Gastrocnemius medialis (tissue), 4 donors: ENCODE measurements at places on chromosomes 5 and 9. TPM values are rescaled to one million over a fixed set of nuclear protein-coding genes. Genes with fewer than 3 reads are reported as not detected.

The C9orf50 gene
- not detected for total RNA-seq

DNA sequence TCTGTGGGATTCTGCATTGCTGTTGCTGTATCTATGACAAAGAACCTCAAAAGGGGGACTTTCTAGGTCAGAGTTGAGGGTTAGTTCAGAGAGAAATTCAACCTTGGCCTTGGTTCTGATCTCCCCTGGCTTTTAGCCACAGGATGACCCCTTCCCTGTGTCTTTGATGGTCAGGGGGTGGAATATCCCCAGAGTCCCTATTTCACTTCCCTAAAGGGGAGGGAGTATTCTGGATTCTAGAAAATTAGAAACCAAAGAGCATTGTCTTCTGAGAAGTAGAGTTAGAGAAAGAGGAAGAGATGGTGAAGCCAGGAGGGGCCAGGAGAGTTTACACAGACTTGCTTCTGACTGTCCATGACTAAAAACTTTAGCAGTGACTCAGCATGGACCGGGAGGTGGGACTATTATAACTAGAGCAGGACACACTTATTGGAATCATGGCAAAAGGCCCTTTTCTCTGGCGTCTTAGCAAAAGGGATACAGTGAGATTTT is 56.2 kb upstream of the LPAR1 start:
- DNase-seq, result peak; percentile 40

The GRPEL2 gene
- total RNA-seq, result 13.3 TPM

GRCh38 chr5:143495821-143496275 is 92.4 kb upstream of the NR3C1 start:
- DNase-seq, result no peak

DNA sequence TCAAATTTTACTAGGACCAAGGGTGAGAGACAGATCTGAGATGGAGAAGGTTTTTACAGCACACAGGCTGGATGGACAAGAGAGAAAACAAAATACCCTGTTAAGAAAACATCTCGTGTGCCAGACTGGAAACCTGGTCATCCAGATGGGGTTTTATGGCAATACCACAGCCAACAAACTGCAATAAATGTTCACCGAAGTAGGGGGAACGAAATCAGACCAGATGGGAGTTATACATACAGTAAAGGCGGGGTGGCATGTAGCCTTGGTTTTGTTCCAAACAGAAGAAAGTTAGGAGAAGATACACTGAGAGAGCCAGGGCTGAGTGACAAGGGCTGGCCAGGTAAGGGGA is 63.3 kb downstream of the DCP2 start:
- DNase-seq, result no peak

GRCh38 chr5:123950701-123951581 is 439.0 kb downstream of the CSNK1G3 start:
- no peak for DNase-seq

DNA sequence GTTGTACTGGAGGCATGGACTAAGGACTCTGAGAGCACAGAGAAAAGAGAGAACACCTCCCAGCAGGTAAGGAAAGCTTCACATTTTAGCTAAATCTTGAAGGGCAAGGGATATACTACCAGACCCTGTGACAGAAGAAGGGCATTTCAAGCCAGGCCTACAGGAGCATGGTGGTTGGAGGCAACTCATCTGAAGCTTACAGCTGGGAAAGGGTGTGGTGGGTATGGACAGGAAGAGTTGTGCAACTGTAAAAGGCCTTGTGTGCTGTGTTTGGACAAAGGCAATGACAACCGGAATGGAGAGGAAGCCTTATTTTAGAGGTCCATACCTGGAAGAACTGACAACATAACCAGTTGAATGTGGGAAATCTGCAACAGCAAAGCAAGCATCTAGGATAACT is 31.2 kb downstream of the NIPSNAP3B start:
- no peak for DNase-seq

DNA sequence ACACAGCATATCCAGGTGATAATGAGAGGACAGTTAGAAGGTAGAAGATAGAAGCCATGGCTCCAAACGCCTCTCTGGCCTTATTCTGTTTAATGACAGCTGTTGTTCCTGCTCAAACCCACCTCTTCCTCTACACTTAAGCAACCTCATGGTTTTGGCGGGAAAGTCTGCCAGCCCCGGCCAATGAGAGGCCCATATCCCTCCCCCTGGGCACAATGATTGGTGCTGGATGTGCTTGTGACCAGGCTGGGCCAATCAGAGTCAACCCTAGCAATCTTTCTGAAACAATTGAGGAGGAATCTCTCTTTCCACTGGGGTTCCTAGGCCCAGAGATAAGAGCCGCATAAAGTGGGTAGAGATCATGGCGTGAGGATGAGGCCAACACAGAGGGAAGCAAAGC is 4.8 kb upstream of the GFI1B start:
- no peak for DNase-seq

- no peak for DNase-seq
Measured at GRCh38 chr9:76585487-76586389, 126.8 kb downstream of the GCNT1 start.

GRCh38 chr5:176748967-176749935 is 61.1 kb upstream of the UNC5A start:
- no peak for DNase-seq

DNA sequence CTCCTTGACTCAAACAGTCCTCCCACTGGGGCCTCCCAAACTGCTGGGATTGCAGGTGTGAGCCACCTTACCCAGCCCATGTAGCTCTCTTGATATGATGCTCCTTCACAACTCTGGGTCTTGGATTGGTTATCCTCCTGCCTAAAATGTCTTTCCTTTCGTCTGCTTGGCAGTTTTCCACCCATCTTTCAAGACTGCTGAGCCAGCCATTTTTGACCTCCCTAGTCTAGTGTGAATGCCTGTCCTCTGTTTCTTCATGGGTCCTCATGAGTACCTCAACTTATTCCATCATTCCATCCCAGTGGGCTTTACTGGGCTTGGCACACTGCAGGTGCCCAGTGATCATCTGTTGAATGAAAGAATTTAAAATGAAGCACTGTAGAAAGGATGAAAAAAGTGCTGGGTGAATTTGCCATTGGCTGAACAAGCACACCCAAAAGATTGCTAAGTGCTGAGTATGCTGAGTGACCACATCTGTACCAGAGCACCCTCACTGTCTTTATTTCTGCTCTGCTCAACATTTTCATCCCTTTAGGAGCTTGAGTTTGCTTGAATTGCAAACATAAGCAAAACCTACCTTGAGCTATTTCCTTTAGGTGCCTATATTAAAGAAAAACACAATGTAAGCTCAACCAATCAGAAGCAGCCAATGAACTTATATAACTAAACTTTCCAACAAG is 84.8 kb upstream of the FAM169A start:
- no peak for DNase-seq

The SLC34A1 gene
- not detected for total RNA-seq

DNA sequence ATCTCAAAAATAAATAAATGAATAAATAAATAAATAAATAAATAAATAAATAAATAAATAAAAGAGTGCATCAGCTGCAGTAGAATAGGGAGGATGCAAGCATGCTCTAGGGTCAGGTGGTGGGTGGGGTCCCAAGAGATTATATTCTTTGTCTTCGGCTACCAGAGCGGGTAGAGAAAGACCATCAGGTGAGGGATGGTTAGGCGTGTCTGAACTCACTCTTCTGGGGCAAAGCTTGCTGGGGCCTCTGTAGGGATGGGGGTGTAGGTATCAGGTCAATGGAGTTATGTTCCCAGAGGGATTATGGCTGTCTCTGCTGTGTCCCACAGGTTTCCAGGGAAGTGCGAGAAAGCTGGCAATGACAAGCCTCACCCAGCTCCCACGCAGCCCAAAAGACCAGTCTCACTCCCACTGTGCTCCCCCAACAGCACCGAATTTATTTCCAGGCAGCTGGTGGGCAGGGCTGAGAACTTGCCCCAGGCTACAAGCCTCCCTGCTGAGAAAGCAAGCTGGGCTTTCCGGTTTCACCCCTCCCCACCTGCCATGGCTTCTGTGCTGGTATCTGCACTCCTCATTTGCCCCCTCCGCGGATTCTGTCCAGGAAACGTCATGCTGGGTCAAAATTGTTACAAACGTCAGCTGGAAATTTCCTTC is 180.8 kb downstream of the LURAP1L start:
- no peak for DNase-seq

DNA sequence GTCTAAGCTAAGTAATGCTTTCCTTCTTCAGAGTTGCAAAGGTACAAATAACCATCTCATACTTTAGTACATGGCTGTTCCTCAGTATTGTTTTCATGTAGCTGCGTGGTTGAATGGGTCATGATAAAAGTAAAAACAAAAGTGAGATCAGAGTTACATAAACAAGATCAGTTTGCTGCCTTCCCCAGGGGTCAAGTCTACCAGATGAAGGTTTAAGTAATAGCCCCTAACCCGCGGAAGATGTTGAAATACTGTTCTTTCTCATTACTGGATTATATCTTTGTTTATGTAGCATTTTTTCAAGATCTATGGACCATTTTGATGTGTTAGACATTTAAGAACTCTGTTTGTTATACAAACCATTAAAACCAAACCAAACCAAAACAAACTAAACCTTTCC is 34.1 kb upstream of the ARRDC3 start:
- DNase-seq, result no peak

DNA sequence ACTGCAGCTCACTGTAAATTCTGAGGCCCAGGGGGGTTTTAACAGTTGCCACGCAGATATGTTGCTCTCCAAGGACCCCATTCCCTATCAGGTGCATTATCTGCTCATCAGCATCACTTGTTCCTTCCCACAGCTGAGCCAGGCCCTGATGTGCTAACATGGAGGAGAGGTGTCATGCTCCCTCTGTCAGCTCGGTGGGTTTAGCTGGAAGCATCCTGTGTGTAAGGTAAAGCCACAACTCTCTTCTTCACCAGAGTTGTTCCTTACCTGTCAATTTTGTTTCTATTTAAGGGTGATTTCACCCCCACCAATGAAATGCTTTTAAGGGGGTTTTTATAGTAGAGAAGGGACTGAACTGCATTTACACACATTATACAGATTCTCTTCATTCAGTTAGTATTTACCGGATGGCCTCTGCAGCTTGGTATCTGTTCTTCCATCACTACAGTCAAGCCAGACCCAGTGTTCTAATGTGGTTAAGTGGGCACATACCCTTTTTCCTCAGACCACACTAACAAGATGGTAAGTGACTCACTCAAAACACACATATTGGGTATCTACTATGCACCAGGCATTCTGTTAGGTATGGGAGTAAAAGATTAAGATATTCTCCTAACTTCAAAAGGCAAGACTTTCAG is 205.4 kb downstream of the DCP2 start:
- no peak for DNase-seq

The FST gene
- 2.0 TPM for total RNA-seq

The INSL4 gene
- not detected for total RNA-seq

The ZNF618 gene
- 1.2 TPM for total RNA-seq

DNA sequence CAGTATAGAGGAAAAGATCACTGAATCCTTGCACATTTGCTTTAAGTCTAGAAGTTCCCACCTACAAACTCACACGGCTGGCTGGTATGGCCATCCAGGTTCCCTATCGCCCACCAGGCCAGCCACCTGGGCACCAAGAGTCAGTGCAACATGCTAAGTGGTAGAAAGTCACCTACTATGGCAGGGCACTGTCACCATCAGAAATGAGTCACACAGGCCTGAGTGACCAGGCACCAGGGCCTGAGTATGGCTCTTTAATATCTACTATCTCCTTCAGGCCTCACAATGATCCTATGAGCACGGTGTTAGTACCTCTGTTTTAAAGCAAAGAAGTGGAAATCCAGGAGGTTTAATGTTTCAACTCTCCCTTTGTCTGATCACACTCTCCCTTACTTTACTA is 156.2 kb downstream of the CDK5RAP2 start:
- no peak for DNase-seq

DNA sequence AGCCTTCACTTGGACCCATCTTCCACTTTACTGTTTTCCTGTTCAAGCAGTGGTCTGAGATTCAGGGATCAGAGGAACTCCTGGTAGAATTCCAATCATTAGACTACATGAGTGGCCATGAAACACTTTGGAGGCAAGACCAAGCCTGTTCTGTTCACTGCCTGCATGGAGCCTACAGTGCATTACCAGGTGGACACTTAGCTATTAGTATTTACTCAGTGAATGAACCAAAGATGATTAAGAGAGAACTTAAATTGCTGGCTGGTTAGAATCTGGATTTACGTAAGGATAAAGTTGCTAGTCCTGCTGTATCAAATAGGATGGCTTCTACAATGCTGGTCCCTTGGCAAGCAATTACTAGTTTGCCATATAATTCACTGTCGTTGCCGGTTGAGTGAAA is 245.5 kb downstream of the ARRDC3 start:
- no peak for DNase-seq

- DNase-seq, result no peak
Measured at GRCh38 chr9:110308633-110309038, 29.0 kb downstream of the TXNDC8 start.
